ENCODE measurements at places on chromosomes 13 and 19.

DNA sequence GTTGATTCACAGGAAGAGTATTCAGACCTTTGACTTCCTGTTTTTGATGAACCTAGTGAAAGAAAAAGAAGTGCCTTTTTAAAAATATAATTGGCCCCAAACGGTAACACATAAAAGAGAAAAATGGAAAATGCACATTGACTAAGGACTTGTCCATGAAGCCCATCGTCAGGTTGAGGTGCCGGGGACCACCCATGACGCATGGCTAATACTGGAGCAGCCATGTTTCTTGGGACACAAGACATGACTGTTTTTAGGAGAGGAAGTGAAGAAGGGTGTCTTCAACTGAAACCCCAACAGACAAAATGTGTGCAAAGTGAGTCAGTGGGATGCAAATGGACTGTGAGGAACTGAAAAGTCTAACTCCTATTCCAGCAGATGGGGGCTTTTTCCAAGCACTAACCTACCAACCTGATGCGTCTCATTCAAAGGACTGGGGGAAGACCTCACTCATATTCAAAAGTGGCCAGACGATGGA, 459.4 kb downstream of the FOXO1 start:
- peak; percentile 38 for DNase-seq

GRCh38 chr13:98685146-98685545, 67.3 kb downstream of the SLC15A1 start:
- DNase-seq: no peak

GRCh38 chr13:111947026-111947810, 119.7 kb upstream of the SOX1 start:
- DNase-seq: no peak

GRCh38 chr19:2719920-2720776, 1.0 kb downstream of the DIRAS1 start:
- DNase-seq: no peak

- DNase-seq: peak; percentile 53
Measured at GRCh38 chr13:92074658-92075057, 676.2 kb downstream of the GPC5 start.

GRCh38 chr13:26909477-26909876, 148.9 kb upstream of the GPR12 start:
- no peak for DNase-seq
